ENCODE measurements at places on chromosomes 6 and 20.

DNA sequence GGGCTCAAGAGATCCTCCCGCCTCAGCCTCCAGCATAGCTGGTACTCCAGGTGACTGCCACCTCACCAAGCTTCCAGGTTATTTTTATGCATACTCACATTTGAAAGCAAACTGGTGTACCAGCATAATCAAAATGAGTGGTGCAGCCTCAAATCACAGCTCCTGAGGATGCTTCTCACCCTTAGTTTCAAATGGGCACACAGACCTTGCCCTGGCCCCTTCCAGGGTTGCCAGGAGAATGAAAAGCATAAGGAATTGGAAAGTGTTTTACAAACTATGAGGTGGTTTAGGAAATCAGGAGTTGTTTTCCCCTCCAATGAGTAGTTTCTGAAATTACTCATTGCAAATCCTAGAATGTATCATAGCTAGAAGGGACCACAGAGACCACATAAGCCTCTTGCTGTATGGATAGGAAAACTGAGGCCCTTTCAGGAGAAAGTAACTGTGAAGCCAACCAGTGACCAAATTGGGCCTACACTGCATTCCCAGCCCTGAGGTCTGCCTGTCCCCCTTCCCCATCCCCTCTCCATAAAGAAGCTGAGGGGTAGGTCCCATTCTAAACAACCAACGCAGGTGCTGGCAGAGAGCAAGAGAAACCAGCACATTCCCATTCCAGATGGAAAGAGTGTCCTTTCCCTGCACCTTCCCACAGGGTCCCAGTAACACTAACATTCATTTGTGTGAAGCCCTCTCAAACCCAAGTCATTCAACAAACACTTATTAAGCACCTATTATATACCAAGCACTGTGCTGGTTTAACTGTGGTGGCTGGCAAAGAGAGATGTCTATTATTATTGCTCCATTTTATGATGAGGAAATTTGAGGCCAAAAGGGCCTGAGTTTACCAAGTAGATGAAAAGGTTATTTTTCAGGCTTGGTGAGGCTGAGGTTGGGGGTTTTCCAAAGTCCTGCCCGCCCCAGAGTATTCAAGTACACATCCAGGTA is 2.1 kb upstream of the E2F1 start:
- no peak for DNase-seq

- DNase-seq: no peak
Observed at GRCh38 chr20:58550275-58551059, 35.3 kb upstream of the APCDD1L start.

DNA sequence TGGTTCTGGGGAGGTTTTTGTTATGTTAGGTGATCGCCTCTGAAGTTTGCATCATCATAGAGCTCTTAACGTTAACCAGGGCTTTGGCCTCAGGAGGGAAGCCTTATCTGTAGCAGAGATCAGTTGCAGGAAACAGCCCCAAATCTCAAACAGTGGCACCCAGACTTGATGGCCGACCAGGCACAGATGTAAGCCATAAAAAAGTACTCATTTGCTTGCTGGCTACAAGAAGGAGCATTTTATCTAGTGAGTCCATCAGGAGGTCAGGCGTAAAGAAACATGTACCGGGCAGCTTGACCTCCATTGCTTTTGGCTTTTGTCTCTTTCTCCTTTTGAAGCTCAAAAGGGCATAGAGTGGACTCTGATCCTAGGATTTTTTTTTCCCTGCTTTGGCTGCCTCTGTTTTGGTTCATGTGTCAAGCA is 122.3 kb downstream of the CCDC170 start:
- DNase-seq: no peak

DNA sequence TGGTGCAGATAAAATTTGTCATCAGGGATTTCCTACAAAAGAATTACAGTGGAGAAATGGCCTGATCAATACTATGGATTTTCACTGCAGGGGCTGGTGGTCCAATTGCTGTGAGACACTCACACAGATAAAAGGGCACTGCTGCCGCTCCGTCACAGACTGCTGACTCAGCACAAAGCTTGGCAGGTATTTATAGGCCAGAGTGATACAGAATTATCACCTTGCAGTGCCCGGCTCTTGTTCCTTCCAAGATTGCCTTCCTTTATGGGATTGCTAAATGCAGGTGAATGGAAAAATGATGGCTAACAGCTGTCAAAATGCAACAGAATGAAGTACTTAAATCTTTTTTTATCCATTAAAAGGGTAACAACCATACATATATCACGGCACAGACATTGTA is 247.8 kb upstream of the ZFP64 start:
- no peak for DNase-seq

DNA sequence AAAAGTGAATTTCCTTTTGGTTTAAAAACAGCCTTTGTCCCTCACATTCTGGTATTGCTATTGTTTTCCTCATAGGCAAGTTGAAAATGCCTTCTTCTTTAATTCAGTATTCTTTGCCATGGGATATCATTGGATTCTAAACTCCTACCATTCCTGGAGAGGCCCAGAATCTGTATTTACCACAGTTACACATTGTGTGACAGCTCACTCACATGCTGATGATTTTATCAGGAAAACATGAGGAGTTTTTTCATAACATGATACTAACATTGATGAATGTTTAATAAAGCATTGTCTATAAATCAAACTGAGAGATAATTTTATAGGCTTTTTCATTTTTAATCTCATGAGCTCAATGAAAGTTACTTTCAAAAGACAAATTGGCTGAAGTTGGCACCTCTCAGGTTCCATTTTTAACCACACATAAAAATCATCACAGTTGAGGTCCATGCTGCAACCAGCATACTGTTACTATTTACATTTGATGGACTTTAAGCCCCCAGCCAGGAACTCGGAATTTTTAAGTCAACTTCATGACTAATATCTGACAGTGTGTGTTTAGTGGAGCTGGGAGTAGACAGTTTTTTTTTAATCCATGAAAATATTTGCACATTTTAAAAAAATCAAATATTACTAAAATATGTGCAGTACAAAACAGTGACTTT is 82.8 kb downstream of the FAM83B start:
- no peak for DNase-seq

GRCh38 chr6:446418-447366 is 55.1 kb downstream of the IRF4 start:
- peak; percentile 93 for DNase-seq

DNA sequence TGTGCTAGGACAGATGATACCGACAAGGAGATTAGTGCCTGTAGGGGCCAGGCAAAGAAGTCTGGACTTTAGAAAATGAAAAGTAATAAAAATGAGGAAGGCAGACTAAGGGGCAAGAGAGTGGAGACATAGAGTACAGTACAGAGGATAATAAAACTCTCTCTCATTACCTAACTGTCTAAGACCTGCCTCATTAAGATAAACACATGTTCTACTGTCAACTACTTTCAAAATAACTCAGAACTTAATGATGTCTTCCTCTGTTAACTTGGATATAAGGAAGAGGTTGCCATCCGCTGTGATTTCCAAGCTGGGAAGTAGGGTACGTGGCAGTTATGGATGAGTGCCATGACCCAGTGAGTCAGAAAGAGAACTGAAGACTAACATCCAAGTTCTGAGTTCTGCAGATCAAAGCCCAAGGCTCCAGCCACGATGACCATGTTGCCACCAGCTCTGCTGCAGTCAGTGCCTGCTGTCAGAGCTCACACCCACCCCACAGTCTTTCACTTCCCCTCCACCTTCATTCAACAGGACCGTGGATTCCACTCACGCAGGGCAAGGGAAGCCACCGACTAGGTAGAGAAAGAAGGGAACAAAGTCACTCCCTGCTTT is 81.8 kb downstream of the KIF16B start:
- DNase-seq: no peak

DNA sequence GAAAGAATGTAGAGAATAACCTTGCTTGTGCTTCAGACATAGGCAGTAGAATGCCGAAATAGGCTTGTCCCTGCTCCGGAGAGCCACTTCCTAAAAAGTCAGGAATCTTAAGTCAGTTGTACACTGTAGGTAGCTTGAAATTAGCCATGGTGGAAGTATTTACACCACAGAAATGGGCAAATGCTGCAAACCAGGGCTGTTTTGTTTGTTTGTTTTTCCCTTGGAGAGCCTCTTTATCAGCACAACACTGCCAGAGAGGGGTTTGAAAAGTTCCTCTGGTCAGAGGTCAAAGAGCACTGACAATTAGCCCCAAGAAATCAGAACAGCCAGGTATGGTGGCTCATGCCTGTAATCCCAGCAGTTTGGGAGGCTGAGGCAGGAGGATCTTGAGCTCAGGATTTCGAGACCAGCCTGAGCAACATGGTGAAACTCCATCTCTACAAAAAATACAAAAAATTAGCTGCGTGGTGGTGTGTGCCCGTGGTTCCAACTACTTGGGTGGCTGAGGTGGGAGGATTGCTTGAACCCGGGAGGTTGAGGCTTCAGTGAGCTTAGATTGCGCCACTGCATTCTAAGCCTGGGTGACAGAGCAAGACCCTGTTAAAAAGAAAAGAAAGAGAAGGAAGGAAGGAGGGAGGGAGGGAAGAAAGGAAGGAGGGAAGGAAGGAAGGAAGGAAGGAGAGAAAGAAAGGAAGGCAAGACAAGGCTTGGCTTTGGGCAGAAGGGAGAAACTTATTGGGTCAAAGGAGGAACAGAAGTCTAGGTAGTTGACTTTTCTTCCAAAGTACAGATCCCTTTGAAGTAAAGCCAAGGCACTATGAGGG is 61.0 kb upstream of the ZMYND8 start:
- no peak for DNase-seq

GRCh38 chr6:18263418-18264218 is 712 bp downstream of the DEK start:
- no peak for DNase-seq

- DNase-seq: no peak
Observed at GRCh38 chr20:59453759-59454560, 150.4 kb upstream of the PHACTR3 start.

DNA sequence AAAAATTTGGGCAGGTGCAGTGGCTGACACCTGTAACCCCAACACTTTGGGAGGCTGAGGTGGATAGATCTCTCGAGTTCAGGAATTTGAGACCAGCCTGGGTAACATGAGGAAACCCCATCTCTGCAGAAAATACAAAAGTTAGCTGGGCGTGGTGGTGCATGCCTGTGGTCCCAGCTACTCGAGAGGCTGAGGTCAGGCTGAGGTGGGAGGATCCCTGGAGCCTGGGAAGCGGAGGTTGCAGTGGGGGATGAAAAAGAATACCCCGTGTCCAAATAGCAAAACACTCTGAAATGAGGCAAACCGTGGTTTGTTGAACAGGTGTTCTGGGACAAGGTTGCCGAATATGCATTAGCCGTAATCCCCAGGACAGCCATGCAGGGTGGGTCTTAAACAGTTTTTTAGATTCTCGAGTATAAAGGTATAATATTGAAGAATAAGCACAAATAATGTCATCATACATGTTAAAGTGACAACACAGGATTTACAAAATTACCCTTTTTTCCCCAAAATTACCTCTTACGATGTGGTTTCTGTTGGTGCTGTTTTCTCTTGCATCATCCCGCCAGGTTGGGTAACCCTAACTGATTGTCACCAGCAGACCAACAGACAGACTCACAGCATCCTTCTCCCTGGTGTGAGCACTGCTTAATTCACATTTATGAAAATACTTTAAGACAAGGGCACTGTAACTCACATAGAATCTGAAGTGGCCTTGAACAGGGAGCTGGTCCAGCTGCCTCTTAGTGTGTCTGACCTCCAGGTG is 9.1 kb downstream of the DNAJC5 start:
- no peak for DNase-seq

DNA sequence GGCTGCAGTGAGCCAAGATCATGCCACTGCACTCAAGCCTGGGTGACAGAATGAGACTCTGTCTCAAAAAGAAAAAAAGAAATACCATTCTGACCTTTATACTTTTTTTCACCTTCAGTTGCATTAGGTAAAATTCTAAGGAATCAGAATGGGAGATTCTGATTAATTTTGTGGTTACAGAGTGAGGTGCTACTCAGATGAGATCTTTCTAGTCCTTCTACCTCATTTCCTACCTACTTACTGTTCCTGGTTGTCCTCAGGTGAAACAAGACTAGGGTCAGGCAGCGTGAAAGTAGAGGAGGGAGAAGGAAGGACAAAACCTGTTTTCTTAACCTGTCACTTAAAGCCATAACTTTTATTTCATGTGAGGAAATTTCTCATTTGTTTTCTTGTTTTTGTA is 63.7 kb downstream of the MTFR2 start:
- DNase-seq: no peak

- no peak for DNase-seq
Observed at GRCh38 chr6:16713597-16713996, 47.7 kb downstream of the ATXN1 start.

- DNase-seq: peak; percentile 7
Observed at GRCh38 chr6:52517502-52518278, 59.2 kb downstream of the TRAM2 start.

GRCh38 chr6:15505463-15505918 is 157.3 kb downstream of the DTNBP1 start:
- DNase-seq: no peak

DNA sequence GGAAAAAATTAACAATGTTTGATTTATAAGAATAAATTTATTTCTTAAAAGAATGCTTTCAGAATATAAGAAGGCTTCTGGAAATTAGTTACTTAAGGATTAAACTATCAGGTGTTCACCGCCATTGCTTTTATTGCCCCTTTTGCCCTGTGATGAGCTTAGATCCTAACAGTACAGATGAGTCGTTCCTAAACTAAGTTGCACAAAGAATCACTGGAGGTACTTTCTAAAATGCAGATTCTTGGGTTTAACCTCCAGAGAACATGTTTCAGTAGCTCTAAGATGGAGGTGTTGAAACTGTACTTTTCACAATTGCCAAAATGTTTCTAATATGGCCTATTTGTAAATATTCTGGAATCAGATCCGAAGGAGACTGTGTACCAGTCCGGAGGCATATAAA is 211.9 kb downstream of the GMDS start:
- DNase-seq: no peak

- DNase-seq: no peak
Observed at GRCh38 chr6:165692106-165692653, 29.1 kb upstream of the PDE10A start.

DNA sequence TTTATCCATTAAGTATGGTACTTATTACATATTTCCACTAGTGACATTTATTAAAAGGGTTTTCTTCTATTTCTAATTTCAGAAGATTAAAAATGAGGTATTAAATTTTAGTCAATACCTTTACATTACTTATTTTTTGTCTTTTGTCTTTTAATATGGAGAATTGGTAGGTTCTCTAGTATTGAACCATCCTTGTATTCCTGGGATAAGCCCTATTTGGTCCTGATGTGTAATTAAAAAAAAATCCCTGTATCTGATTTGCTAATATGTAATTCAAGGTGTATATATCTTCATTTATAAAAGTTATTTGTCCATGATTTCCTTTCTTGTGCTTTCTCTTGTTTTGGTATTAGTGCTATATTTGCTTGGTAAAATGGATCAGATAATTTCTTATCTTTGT is 153.7 kb downstream of the TRMT11 start:
- DNase-seq: no peak

DNA sequence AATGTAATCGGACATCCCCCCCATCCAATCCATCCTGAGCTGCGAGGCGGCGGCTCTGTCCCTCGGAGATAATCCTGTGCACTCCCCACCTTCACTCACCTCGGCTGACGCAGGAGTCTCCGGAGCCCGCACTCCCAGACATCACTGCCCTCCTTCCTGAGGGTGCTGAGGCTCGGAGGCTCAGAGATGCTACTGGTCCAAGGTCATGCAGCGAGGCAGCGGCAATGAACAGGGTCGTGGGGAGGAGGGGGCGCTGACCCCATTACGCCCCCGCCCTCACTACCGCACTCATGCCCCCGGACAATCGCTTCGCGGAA is 485 bp downstream of the ADISSP start:
- DNase-seq: no peak

- DNase-seq: no peak
Observed at GRCh38 chr6:51908243-51908642, 179.2 kb downstream of the PKHD1 start.
